GM13976 (cell line): ENCODE measurements at places on chromosomes 3 and 15.
A peak's percentile ranks its signal among the peaks of the same experiment; 100 is the strongest.

DNA sequence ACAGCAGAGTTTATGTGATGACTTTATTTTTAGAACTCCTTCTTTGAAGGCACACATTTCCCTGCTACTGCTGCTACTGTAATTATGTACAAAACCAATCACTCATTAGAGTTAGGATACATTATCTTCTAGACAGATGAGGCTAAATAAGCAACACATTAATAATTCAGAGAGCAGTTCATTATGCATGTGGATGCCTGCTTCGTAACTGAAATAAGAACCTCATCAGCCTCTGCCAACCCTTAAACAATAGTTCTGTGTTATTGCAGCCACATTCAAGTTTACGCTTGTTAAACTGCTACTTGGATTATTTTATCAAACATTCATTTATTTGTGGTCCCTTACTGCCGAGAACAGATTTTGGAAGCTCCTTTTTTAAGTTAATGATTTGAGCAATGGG is 52.5 kb upstream of the C15orf61 start:
- no peak for DNase-seq

DNA sequence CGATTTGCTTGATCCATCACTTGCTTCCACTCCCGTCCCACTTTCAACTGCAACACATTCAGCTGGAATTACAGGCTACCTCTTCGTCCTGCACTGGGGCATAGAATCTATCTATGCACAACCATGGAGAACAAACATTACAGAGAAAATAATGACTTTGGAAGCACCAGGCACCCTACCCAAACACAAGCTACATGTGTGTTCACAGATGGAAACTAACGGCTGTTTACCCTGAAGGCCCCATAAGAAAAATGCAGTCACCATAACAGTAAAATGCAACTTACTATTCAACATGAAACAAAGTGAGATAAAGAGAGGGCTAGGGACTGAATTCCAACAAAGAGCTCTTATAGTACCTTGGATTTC is 496.8 kb downstream of the FOXP1 start:
- DNase-seq: no peak

- DNase-seq: no peak
These were observed 9.7 kb upstream of the MEIS2 start for GRCh38 chr15:37109872-37110572.

GRCh38 chr3:123627673-123628670 is 43.1 kb upstream of the HACD2 start:
- no peak for DNase-seq

- DNase-seq: no peak
These were observed 4.2 kb downstream of the EDEM1 start for GRCh38 chr3:5191555-5192304.

DNA sequence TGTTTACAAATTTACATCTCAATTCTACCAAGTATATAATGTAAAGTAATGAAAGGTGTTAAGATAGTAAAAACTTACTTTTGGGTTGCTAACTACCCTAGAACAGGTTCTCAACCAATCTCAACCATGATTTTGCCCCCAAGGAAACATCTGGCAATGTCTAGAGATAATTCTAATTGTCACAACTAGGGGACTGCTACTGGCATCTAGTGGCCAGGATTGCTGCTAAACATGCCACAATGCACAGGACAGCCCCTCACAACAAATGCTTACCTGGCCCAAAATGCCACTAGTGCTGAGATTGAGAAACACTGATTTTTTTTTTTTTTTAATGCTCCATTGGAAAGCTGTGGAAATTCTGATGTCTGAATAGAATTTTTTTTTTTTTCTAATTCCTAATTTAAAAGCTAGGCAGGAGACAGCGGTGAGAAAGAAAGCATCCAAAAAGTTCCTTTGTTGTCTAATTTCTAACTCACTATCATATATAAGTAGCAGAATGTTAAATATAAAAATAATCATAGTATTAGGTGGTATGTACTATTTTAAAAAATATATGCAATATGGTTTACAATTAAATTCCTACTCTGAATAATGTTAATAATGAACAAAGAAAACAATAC is 81.5 kb downstream of the TJP1 start:
- no peak for DNase-seq

DNA sequence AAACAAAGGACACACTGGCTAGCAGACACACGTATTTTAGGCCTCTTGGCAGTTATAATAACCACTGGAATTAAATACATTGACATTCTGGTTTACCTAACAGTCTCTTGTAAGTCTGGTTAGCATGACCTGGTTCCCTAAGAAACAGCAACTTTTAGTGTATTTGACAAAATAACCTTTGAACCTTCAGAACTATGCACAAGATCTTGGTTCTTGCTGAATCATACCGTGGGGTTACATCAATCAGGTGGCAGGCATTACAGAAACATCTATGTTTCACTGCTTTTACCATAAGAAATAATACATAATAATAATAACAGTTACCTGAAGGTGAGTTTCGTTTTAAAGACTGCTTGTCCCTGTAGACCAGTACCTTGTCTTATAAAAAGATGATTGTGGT is 18.8 kb downstream of the LEO1 start:
- DNase-seq: no peak

DNA sequence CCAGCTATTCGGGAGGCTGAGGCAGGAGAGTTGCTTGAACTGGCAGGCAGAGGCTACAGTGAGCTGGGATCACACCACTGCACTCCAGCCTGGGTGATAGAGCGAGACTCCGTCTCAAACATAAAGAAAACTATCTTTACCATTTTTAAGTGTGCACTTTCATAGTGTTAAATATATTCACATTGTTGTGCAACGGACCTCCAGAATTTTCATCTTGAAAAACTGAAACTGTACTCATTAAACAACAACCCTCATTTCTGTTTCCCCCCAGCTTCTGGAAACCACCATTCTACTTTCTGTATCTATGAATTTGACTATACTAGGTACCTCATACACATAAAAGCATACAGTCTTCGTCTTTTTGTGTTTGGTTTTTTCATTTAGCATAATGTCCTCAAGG is 375.1 kb downstream of the SHQ1 start:
- DNase-seq: no peak

- DNase-seq: no peak
These were observed 497.5 kb downstream of the FGF12 start for GRCh38 chr3:192229866-192230265.

DNA sequence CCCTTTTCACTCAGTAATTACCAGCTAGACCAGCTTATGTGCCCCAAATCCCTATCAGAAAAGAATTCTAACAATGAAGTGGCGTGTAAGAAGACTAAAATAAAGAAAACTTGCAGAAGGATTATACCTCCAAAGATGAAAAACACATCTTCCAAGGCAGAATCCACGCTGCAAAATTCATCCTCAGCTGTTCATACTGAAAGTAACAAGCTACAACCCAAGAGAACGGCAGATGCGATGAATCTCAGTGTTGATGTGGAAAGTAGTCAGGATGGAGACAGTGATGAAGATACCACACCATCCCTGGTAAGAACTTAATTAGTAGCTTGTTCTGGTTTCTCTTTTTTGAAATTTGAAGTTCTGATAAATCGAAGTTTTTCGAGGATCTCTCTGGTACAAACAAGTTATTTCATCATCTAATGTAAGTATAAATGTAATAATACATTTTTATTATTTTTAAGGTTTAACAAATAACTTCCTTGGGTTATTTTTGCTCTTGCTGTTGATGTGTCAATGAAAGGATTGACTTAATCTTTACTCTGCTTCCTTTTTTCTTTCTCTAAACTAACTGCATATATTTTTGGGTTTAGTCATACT is 1.4 kb downstream of the WDR76 start:
- peak; percentile 40 for DNase-seq

- no peak for DNase-seq
These were observed 146.0 kb upstream of the FRMD4B start for GRCh38 chr3:69531576-69532546.

DNA sequence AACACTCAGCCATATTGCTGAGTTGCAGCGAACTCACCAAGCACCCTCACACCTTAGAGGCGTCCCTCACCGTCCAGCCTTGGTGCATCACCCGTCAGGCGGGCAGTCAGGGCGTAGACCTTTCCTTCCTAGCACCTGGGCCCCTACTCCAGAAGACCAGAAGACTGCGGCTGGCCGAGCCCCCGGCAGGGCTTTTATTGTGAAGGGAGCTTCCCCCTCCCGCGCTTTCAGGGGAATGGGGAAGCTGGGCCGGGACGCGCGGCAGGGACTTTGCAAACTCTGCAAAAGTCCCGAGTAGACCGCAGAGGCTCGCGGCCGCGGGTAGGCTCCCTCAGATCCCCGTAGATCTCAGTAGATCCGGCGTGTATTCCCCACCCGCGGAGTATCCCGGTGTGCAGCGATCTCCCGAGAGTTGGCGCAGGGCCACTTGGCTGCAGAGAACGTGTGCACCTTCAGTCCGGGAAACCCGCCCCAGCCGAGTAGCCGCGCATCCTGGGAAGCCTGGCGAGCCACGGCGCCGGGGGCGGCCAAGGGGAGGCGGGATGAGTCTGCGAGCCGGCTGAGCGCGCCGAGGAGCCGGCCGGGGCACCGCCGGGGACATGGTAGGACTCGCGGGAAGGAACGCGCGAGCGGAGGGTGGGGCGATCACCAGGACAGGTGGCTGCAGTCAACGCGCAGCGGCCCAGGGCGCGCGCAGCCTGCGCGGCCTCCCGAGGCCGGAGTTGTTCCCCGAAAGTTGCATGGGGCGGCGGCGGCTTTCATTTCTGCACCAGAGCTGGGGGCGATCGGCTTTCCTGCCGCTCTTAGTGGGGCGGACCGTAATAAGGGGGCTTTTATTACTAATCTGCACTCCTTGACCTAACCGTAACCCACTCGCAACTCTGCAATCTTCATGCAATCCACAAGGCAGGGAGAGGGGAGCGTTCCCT is at the start of gene GASK1A:
Gene GASK1A (plus strand): TSS at position 268 of the 929 bp plus-strand sequence. CDS start 332 bp downstream, at position 600.
- DNase-seq: peak; percentile 34

DNA sequence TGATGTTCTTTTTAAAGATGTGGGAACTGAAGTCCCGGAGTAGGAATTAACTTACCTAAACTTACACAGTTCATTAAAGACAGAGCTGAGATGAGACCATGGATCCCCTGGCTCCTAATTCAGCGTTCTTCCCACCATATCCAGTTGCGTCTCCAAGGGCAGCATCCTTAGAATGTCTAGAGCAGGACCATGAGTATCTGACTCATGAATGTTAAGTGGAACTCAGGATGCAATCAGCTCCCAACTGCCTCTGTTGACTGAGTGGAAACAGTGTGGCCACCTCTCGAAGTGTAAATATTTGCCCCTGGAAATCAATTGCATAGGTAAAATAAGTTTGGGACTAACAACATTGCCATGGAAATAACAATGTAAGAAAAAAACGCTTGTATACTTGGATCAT is 2.5 kb downstream of the SNTN start:
- no peak for DNase-seq

GRCh38 chr3:98182196-98182595 is 15.7 kb downstream of the OR5H15 start:
- DNase-seq: no peak

GRCh38 chr15:85742186-85742821 is 52.4 kb downstream of the KLHL25 start:
- no peak for DNase-seq

DNA sequence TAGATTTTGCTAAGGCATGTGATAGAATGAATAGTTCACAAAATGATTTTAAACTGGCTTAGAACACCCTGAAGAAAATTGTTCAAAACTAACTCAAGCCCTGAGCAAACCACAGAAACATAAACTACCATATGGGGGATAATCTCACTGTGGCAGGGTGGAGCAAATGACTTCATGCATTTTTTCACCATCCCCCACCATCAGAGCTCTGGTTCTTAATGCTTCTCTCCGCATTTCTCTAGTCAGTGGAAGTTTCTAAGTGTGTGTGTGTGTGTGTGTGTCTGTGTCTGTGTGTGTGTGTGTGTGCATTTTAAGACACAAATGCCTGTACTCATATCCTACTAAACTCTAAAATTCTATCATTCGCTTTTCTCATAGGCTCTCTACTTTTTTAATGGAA is 107.1 kb upstream of the PHLDB2 start:
- no peak for DNase-seq

GRCh38 chr3:179446501-179446900 is 4.8 kb downstream of the GNB4 start:
- no peak for DNase-seq

GRCh38 chr3:126419151-126419703 is 24.5 kb downstream of the CFAP100 start:
- DNase-seq: no peak

GRCh38 chr3:135393159-135393558 is 572.4 kb upstream of the PPP2R3A start:
- DNase-seq: no peak

DNA sequence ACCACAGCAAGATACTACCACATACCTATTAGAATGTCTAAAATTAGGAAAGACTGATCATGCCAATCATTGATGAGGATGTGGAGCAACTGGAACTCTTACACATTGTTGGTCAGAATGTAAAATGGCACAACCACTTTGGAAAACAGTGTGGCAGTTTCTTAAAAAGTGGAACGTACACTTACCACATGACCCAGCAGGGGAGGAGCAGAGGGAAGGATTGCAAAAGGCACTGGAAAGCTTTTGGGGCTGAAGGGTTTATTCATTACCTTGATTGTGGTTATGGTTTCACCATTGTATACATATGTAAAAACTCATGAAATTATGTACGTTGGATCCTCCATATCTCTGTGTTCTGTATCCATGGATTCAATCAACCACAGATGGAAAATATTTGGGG is 3.3 kb upstream of the EHD4 start:
- DNase-seq: no peak

DNA sequence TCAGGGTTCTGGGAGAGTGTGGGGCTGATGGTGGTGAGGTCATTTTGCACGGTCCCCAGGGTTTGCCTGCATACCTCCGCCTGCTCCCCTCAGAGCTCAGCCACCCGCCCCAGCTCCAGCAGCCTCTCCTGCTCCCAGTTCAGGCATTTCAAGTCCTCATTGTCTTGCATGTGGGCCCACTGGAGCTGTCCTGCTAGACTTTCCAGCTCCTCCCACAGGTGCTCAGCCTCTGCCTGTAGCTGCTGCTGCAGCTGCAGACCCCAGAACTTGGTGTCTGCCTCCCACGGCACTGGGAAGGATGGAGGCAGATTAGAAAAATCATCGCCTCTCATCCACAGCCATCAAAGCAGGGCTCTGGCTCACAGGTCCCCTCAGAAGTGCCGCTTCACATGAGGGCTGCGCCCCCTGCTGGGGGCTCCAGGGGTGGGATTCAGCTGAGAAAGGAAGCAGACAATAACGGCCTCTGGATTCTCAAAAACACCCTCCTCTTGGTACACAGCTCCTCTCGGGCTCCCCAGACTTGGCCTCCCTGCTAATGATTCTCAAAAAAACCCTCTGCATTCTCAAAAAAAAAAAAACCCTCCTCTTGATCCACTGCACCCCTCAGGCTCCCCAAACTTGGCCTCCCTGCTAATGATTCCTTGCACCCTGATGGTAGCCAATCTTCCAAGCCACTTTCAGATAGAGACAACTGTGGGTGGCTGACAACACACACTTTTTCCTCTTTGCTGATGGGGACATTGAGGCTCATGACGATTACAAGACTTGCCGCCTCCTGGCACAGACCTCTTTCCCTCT is 89.3 kb upstream of the C2CD4B start:
- DNase-seq: peak; percentile 55

DNA sequence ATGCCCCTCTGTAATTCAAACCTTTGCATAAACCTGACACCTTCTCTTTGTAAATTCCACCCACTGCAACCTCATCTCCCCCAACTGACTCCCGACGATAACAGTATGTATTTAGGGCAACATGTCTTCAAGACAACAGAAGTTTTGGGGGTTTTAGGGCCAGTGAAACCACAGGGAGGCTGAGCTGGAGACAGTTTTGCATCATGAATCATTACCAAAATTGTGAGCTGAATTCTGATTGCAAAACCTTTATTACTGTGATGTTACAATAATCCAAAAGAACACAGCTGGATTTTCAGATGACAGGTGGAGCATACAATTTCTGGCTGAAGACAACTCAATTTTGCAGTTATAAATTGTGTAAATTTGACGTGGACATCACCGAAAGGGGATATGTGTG is 281.3 kb upstream of the TTC14 start:
- no peak for DNase-seq

- DNase-seq: no peak
These were observed 140.8 kb downstream of the ADAM10 start for GRCh38 chr15:58608711-58609110.
